ENCODE measurements at places on chromosomes 4 and X.

GRCh38 chrX:102517326-102517725, 787 bp upstream of the TMSB15A start:
- peak overlapping the region; percentile 45 for H3K4me3 ChIP-seq
- no peak overlapping the region for H3K27ac ChIP-seq
- no peaks in the 10 kb centered on the region for H3K4me1 ChIP-seq
- no peaks in the 10 kb centered on the region for H3K36me3 ChIP-seq
- no peaks in the 10 kb centered on the region for H3K27me3 ChIP-seq

DNA sequence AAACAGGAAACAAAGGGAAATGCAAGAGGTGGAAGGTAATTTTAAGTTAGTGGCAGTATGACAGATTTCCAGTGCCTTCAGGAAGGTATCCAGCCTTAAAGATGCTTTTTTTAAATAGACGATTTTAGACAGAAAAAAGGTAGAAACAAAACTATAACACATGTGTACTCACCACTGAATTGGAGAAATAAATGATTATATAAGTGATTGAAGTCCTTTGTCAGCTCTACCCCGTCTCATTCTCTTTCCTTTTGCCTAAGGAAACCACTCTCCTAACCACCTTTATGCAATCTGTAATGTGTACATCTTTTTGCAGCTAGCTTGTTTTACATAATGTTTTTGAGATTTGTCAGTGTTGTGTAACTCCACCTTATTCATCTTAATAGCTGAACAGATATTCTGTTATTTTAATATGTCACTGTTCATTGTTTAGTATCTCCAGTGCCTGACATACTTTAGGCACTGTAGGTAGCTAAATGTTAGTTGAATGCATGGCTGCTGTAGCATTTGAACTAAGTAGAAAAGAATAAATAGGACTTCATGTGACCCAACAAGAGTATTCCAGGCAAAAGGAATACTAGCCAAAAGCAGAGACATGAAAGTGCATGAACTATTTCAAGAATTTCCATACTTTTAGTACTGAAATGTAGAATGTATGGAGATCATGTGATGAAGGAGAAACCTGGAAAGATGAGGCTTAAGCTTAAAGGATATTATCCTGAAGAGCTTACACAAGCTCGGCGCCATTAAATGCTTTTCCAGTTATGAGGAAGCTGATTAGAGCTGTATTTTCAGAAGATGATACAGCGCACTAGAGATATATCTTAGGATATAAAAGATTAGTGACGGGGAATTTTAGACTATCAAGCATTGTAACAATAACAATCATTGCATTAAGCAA, 865 bp downstream of the FAM200B start:
- peaks cover 9% of the 10 kb centered on the region for H3K36me3 ChIP-seq
- DNase-seq = no peak
- no peaks in the 10 kb centered on the region for H3K27me3 ChIP-seq

- H3K4me1 ChIP-seq = peaks cover 12% of the 10 kb centered on the region
- H3K4me3 ChIP-seq = no peak overlapping the region
- no peak for DNase-seq
- H3K36me3 ChIP-seq = no peaks in the 10 kb centered on the region
- no peak overlapping the region for H3K27ac ChIP-seq
- H3K27me3 ChIP-seq = no peaks in the 10 kb centered on the region
These were observed 50.4 kb downstream of the RTL9 start for GRCh38 chrX:110408949-110409588.

- H3K4me3 ChIP-seq = no peak overlapping the region
- no peaks in the 10 kb centered on the region for H3K36me3 ChIP-seq
- no peak for DNase-seq
- peaks cover 7% of the 10 kb centered on the region for H3K4me1 ChIP-seq
These were observed 25.6 kb downstream of the KDM6A start for GRCh38 chrX:44898411-44899221.

DNA sequence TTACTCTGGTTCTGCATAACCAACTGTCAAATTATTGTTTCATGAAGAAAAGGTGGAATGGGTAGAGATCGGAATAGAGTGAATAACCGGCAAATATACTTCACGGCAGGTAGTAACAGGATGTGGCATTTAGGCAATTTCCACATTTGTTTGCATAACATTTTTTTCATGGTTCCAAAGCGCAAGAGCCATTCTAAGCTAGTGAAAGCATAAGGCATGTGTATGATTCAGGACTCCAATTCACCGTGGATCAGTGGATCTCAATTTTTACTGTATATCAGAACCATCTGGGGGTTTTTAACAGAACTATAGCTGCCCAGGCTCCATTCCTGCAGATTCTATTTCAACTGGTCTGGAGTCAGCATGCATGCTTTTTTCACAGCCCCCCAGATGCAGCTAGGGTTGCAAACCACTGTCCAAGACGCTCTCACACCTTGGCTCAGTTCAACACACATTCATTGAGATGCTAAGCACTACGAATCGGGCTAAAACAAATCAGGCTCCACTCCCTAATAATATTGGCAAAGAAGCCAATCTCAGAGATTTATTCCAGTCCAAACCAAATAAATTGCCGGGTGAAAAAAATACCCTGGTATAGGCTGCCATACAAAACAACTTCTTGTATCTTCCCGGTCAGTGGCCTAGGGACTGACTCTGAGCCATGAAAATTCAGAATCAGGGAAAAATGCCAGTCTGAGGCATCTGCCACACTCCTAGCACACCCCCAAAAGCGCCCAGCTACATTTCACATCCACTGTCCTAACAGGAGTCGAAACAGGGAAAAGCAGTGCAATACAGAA, 30.0 kb downstream of the AFAP1 start:
- H3K27ac ChIP-seq = no peak overlapping the region
- H3K27me3 ChIP-seq = no peaks in the 10 kb centered on the region
- DNase-seq = no peak
- no peak overlapping the region for H3K4me3 ChIP-seq

DNA sequence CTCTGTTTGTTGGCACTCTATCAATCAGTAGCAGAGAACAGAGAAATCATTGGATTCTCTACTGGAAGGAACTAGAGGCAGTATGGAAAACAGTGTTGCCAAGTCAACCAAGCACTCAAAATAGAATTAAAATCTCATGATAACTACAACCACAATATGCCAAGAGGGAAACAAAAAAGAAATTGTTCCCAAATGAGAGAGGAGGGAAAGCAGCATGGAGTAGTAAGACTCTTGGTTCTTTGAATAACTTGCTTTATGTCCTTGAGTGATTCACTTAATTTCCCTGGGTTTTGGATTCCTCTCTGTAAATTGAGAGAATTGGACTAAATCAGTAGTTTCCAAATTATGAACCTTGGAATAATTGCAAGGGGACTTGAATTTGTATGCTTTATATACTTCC, 285.5 kb upstream of the ANKRD50 start:
- H3K27me3 ChIP-seq = no peaks in the 10 kb centered on the region
- DNase-seq = no peak
- no peaks in the 10 kb centered on the region for H3K4me1 ChIP-seq
- H3K36me3 ChIP-seq = no peaks in the 10 kb centered on the region
- no peak overlapping the region for H3K27ac ChIP-seq
- H3K4me3 ChIP-seq = no peak overlapping the region

GRCh38 chrX:120456973-120457372, 12.1 kb downstream of the LAMP2 start:
- no peaks in the 10 kb centered on the region for H3K4me1 ChIP-seq
- H3K4me3 ChIP-seq = no peak overlapping the region
- H3K27me3 ChIP-seq = no peaks in the 10 kb centered on the region

Data from HCT116 (cell line).